CD4-positive, alpha-beta T cell treated with Interferon gamma for 1 hour (primary cell): ENCODE measurements at places on chromosomes 2 and 18.

DNA sequence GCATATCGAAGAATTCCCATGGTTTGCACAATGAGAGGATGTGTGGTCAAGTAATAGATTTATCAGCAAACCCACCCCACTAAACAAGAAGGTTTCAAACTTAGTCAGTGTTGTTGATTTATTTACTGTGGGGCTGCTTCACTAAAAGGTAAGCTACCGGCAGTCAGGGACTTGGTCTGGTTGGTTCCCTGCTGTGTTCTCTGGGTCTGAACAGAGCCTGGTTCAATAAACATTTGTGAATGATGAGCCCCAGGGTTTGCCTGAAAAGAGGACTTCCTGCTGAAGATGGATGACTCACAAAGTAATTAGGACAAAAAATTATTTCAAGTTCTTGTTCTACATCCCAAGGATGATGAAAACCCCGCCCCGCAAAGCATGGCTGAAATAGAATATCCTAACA lies 108.3 kb downstream of the SPP2 start:
- no peak for DNase-seq

GRCh38 chr18:29002747-29003146 lies 825.8 kb upstream of the CDH2 start:
- DNase-seq = no peak

- DNase-seq = no peak
Observed at GRCh38 chr18:42486271-42486670, 531.2 kb downstream of the PIK3C3 start.

DNA sequence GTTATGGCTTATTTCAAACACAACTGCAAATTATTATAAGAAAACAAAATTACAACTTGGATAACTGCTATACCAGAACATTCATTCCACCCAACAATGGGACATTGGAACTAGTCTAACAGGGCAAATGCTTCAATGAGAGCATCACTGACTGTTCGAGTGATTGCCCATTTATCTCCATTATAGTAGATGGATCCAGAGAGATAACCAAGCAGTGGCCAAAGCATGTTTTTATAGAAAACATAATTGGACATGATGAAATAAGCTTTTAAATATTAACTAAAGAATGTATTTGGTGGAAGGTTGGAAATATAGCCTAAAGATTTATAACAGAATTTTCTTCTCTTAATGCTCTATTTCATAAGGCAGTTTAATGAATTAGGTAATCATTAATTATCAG lies 634.8 kb downstream of the NUP35 start:
- DNase-seq = no peak

DNA sequence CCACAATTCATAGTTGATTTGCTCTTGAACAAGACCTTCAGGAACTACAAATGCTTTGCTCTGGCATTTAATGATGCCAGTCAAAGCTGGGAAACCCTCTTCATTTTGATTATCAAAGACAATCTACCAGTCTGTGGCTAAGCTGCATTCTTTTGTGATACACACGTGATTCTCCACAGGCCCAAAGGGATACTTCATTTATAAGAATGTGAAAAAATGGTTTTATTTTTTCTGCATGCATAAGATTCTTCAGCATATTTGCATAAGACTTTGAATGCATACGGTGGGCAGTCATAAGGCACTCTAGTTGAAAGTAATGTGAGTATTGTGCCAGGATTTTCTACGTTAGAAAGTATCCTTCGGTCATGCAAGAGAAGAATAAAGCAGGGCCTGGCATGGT lies 33.0 kb upstream of the ARL5A start:
- no peak for DNase-seq

- DNase-seq = no peak
Observed at GRCh38 chr2:145110668-145111356, 590.9 kb upstream of the ZEB2 start.

DNA sequence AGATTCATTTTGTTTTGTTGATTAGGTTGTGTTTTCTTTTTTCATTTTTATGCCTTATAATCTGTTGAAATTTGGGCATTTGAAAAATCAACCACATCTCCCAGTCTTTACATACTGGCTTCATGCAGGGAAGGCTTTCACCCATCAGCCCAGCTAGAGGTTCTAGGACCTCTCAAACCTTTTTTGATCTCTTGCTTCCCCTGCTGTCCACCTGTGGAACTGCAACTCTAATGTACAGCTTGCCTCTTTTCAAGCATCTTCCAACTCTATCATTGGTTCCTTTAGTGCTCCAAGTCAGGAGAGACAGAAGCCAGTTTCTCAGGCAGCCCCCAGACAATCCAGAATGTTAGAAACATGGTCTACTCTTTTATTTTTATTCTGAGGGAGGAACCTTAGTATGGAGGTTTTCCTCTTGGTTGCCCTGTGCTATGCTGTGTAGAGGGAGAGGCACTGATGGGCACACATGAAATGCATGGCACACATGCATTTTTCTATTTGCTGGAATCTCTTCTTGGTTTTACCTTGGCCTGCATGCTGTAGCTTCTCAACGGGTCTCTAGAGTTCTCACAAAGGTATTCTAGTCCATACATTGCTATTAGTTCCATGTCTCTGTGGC lies 107.2 kb upstream of the L3MBTL4 start:
- no peak for DNase-seq

GRCh38 chr2:56184500-56185011 lies 766 bp downstream of the CCDC85A start:
- no peak for DNase-seq

GRCh38 chr2:183371545-183371944 lies 247.3 kb downstream of the NUP35 start:
- DNase-seq = no peak

DNA sequence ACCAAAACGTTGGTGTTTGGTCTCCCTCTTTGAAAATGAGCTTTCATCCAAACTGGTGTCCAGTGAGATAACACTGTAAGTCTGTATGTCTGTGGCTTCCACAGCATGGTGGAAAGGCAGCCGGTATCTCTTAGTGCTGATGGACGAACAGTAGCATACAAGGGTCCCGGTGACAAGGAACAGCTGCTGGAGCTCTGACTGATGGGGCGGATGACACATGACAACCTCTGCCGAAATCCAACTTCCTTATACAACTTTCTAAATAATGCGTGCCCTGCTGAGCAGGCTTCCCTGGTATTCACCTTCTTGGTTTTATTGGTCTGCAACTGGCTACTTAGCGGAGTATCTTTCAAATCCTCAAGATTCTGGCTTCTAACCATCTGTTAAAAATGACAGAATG lies 216.2 kb downstream of the SRBD1 start:
- no peak for DNase-seq

- DNase-seq = no peak
Observed at GRCh38 chr2:189233527-189233926, 54.0 kb upstream of the COL5A2 start.

DNA sequence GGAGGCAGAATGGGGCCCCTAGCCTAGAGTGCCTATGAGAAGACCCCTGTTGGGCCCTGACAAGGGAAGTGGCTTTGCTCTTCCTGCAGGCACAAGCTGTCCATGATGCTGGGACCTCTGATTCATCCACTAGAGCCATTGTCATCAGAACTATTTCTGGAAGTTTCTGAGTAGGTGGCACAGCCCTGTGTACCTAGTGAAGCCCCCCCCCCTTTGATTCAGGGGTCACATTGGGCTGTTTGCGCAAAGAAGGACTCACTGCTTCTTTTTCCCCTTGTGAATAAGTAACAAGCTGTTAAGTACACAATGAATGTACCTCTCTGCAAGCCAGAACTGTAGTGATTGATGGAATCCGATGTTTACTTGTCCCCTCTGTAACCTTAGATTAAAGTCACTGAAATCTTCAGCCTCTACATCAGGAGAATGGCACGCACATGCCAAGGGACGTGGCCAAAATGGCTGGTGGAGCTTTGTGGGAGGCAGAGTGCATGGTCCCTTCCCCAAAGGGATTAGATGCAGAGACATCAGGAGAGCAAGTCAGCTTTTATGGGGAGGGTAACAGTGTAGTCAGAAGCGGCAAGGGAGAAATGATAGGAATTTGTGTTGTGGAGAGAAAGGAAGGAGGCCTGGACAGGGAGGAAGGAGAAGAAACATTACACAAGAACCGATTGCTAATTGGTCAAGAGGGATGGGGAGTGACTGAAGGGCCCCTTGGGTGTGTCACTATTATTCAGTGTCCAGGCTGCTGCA lies 267.6 kb upstream of the RAB12 start:
- DNase-seq = no peak

DNA sequence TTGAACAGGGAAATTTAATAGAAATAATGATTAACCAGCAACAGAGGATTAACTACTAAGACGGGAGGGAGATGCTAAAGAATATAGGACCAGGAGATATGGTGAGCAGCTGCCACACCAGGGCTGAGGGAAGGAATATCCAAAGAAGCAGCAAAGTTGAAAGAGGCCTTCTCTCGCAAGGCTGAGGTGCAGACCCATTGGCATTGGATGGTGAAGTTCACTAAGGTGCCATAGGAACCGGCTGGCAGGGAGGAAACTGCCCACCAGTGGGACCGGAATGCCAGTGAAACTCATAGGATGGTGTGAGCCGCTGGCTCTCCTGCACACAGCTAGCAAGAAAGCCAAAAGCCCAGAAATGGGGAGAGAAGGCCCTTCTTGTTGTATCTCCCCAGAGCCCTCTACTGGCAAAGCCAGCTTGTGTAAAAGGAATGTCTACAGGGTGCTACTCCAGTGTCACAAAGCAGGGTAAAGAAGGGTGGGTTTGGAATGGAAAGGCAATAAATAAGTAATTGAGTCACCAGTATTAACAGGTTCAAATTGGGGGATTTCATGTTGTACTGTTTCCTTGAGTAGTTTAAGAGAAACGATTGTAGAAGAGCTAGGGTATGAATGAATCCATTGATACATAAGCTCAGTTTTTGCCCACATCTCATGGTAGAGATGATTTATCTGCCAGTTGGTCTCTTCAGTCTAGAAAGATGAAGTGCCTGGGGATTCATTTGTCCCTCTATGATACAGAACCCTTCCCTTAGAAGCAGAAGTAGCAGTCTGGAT lies 36.0 kb downstream of the FARP2 start:
- no peak for DNase-seq

GRCh38 chr2:108125581-108125980 lies 114.2 kb upstream of the SULT1C3 start:
- no peak for DNase-seq

DNA sequence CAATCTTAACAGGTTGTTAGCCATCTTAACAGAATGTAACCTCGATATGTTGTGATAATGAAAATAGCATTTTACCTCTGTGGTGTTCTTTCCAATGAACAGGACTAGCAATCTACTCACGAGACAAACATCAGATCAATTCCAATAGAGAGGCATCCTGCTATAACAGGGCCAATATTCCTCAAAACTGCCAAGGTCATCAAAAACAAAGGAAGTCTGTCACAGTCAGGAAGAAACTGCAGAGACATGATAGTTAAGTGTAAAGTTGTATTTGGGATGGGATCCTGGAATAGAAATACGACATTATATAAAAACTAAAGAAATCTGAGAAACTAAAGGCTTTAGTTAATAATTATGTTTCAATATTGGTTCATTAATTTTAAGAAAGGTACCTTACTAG lies 588.9 kb upstream of the NETO1 start:
- DNase-seq = no peak

GRCh38 chr2:42106257-42106816 lies 58.5 kb downstream of the PKDCC start:
- DNase-seq = no peak

GRCh38 chr2:70834881-70835280 lies 735 bp downstream of the CD207 start:
- DNase-seq = no peak

DNA sequence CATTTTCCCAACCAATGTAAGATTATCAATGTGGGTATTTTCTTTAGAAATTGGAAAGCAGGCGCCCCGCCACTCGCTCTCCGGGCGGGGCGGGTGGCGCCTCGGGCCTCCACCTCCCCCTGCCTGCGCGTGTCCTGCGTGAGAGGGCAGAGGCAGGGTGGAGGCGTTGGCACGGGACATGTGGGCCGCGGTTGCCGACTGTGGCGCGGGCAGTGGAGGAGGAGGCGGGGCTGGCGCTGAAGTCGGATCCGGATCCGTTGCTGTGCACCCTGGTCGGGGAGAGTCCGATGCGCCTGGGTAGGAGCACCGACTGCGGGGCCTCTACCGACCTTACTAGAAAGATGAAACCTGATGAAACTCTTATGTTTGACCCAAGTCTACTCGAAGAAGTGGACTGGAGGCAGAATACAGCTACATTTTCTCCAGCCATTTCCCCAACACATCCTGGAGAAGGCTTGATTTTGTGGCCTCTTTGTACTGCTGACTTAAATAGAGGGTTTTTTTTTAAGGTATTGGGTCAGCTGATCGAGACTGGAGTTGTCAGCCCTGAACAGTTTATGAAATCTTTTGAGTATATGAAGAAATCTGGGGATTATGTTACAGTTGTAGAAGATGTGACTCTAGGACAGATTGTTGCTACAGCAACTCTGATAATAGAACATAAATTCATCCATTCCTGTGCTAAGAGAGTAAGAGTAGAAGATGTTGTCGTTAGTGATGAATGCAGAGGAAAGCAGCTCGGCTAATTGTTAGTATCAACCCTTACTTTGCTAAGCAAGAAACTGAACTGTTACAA lies 37.9 kb downstream of the PMS1 start:
- DNase-seq = no peak

- DNase-seq = no peak
Observed at GRCh38 chr2:5975401-5975800, 283.2 kb downstream of the SOX11 start.

DNA sequence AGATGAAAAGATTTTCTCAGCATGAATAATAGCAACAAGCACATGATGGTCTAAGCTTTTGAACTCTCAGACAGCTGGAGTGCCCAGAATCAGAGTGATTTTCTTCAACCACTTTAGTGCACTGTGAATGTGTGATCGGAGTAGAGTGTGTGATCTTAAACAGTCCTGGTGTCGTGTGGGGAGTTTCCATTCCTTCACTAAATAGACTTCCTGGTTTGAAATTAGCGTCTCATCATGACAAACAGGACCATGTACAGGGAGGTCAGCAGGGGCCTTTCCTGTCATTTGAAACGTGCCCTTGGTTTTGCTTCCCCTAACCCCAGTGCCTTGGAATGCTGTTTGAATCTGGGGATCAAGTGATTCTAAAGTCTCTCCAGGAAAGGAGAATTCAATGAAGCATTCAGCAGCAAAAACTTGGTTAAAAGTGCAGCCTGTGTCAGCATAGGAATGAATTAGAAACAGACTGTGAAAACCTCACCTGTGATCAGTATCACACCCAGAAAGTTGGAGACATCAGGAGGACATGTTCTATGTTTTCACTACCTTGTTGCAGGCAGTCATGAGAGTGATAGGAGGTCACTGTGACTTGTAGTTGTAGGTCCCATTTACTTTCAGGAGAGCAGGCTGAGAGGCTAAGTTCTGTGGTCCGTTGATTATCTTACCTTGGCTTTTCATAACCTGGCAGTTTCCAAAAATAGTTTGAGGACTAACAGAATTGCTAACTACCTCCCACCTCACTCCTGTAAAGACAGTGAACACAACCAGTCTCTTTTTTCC lies 400.3 kb downstream of the MTX2 start:
- no peak for DNase-seq
